ENCODE measurements at places on chromosomes 11 and 22.
A peak's percentile ranks its signal among the peaks of the same experiment; 100 is the strongest.

DNA sequence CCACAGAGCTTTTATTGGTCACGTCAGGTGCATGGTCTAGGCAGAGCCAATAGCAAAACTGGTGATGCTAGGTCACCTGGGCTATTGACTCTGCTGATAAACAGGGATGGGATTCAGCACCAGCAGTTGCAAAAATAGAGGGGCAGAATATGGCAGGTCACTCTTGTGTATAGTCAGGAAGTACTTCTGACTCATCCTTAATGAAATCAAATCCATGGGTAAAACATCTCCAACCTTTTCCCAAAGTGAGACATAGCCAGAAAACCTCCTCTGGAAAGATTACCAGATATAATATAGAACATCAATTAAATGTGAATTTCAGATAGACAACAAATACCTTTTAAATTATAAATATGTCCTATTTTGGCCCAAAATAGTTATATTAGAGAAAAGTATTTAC, 383.2 kb downstream of the METTL15 start:
- no peak for DNase-seq

DNA sequence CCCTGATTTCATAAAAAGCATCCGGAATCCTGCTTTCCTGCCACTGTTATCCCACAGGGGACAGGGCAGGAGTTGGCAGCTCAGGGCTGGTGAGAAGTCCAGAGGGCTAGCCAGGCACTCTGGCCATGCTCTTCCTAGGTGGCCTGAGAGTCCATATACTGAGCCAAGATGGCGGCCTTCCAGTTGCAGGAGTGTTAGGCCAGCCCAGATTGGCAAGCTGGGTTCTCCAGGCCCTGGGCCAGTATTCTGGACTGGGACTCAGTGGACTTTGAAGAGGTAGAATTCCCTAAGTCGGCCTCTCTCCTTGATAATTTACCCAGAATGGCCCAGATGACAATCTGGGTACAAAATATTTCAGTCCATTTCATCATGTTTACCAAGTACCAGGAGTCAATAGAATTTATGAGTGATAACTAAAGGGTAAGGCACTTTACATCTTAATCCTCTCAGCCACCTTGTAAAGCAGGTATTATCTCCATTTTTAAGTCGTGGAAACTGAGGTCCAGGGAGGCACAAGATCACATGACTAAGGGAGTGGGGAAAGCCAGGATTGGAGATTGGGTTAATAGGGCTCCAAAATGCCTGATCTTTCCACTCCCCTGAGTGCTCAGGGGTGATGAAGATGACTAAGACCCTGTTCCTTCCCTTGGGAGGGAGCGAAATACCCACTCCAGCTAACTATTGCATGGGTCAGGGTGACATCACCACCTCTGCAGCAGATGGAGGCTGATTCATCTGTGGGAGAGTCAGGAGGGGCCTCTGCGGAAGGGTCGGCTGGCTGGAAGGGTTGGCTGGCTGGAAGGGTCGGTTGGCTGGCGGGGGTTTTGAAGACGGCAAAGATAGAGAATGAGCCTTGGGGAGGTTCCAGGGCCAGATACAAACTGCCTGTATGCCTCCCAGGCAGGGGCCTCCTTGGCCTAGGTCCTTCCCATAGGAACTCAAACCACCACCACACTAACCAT, 1.2 kb upstream of the MICALL1 start:
- peak; percentile 97 for DNase-seq

DNA sequence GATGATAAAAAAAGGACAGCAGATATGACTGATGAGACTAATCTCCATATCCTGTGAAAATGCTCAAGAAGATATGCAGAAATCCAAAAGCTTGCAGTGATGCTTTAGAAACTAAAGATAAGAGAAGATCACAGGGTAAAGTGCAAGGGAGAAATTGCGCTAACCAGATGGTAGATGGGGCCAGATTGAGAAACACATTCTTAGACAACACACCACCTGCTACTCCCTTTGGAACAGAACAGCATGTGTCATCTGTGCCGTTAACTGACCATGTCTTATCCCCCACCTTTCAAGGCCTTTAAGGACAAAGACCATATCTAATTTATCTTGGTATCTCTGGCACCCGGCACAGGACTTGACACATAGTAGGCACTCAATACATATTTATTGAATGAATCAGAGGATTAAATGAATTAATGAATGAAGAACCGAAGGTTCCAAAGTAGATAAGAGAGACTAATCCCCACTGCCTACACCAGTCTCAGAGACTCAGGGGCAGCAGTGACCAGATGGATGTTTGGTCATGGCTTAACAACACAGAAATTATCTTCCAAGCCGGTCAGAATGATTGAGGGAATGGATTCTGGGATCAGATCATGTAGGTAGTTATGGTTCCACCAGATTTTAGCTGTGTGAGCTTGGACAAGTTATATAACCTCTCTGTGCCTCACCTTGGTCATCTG, 12.3 kb upstream of the P2RY2 start:
- DNase-seq = no peak

- DNase-seq = no peak
Measured at GRCh38 chr11:67615728-67616430, 9.1 kb downstream of the NDUFV1 start.

GRCh38 chr22:42612336-42612735, 2.3 kb downstream of the POLDIP3 start:
- DNase-seq = no peak

GRCh38 chr11:31652528-31652927, 143.0 kb downstream of the ELP4 start:
- DNase-seq = peak; percentile 39

DNA sequence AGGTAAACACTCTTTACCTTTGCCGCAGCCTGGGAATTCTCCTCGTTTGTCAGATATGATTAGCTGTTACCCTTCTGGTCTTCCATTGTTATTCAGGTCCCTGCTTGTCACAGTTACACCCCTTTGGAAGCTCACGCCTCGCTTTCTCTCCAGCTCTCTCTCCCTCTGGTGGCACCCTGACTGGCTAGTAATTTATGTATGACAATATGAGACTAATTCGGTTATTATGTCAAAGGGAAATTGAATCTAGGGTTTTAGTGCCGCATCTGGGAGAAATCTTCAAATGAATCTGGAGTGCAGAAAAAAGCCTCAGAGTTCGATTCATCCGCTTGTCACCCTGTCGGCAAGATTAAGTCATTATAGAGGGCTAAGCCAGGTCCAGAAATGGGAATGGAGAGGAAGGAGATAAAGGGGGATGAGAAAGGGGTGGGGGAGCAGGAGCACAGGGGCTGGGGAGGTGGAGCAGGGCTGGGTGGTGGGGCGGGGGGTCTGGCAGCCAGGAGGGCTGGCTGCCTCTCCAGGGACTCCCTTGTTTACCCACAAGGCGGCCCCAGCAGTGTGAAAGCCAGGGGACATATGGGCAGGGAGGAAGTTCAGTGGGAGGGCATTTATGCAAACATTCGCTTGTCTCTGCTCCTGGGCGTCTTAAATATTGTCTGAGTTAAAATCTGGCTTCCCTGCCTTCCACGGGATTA, 179.0 kb upstream of the NECTIN1 start:
- no peak for DNase-seq

GRCh38 chr11:35141071-35141470, 2.1 kb downstream of the CD44 start:
- no peak for DNase-seq

- DNase-seq = no peak
Measured at GRCh38 chr11:74633406-74634393, 41.3 kb downstream of the POLD3 start.

DNA sequence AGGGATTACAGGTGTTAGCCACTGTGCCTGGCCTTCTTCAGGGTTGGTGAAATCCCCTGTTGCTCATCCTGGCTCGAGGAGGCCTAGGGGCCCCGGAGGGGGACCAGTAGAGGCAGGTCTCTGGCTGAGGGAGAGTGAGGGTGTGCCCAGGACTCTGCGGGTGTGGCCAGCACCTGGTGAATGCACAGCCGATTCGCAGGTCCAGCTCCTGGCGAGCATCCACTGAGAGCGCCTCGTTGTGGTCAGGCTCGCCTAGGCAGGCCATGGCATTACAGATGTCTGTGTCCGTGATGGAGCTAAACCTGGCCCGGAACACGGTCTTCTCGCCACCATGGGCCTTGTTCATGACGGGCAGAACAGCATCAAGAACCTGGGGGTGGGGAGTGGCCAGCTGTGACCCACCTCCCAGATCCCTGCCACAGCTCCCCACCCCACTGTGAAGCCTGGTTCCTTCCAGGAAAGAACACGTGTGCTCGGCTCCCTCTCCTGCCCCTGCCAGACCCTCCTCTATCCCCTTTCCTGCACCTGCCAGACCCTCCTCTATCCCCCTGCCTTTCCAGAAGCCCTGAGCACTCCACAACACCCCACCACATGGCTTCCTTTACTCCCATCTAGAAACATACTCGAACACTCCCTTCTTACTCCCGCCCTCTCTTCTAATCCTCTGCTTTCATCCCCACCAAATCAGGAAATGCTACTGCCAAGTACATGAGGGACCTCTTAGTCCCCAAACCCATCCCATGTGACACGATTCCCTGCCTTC, 12.4 kb downstream of the TOP3B start:
- DNase-seq = no peak

DNA sequence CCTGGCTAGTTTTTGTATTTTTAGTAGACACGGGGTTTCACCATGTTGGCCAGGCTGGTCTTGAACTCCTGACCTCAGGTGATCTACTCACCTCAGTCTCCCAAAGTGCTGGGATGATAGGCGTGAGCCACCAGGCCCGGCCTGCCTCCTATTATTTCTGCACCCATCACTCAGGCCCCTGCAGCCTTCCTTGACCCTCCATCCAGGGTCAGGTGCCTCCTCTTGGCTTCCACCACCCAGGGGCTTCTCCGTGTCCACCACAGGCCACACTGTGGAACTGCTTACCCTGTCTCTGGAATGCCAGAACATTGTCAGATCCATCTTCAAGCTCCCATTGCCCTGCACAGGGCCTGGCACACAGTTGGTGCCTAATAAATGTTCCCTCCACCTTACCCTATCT, 75.4 kb upstream of the RTL6 start:
- DNase-seq = no peak

GRCh38 chr22:36116127-36116526, 44.4 kb downstream of the APOL3 start:
- no peak for DNase-seq

- no peak for DNase-seq
Measured at GRCh38 chr11:111026241-111026640, 219.3 kb upstream of the POU2AF2 start.

GRCh38 chr11:82959987-82960778, 58.6 kb downstream of the DDIAS start:
- DNase-seq = no peak

GRCh38 chr11:118232659-118233058, 7.8 kb upstream of the JAML start:
- DNase-seq = peak; percentile 34

- DNase-seq = no peak
Measured at GRCh38 chr11:34345540-34345876, 12.3 kb downstream of the ABTB2 start.

DNA sequence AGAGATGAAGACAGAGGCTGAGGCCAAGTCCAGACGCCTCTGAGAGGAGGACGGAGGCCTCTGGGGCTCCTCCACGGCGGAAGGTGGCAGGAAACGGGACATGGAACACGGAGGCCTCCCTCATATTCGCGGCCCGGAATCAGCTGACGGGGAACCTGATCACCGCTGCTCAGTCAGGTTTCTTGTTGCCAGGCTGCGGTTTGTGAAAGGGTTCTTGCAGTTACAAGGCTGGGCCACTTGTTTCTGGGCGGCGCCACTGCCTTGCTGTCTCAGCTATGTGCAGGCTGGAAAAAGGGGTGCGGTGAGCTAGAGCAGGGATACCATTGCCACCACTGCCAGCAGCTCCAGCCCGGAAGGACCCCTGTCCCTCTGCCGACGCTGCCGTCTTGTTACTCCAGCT, 10.0 kb upstream of the MMP1 start:
- DNase-seq = peak; percentile 65

DNA sequence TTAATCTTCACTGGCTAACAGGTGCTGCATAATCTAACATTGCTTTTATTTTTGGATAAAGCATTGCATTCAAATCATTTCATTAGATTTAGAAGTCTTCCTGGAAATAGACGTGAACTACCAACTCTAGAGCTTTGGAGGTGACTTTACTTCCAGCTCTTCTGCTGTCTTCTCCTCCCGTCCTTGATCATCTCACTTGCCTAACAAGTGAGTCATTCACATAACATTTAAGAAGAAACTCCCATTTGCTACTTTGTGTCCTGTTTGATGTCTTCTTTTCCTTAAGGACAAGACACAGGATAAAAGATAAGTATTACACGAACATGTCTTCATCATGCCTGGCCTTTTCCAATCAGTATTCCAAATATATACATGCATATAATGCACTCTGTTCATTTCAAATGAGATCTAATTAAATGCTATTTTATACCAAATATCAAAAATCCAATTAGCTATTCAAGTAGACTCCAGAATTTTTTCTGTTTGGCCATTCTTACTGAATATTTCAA, 88.3 kb downstream of the BDNF start:
- no peak for DNase-seq

GRCh38 chr11:32391479-32391878, 43.9 kb downstream of the WT1 start:
- no peak for DNase-seq

GRCh38 chr11:62728171-62728988, at the start of gene TTC9C:
Gene TTC9C (plus strand): TSS chr11:62728486. CDS start chr11:62728849, 363 bp downstream.
- peak; percentile 85 for DNase-seq

DNA sequence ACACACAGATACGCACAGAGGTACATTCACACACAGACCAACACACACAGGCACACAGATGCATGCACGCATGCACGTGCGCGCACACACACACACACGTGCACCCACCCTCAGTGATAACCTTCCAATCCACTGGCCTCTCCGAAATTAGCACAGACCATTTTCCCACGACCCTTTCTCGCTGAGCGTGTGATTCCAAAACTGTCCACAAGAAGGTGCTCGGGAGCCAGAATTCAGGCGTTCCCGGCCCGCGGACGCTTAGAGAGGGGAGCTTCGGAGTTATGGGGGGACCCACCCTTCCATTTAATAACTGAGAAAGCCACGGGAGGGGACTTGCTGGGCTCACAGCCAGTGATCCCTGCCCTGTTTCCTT, 33.8 kb upstream of the SLC35C1 start:
- DNase-seq = peak; percentile 42

- no peak for DNase-seq
Measured at GRCh38 chr11:41118521-41118920, 340.9 kb downstream of the LRRC4C start.

- DNase-seq = no peak
Measured at GRCh38 chr22:41579297-41579996, 10.2 kb downstream of the PMM1 start.

All from kidney tubule cell (primary cell).